ENCODE measurements at places on chromosomes 7 and 10.

GRCh38 chr10:124040451-124041188 lies 52.8 kb downstream of the CHST15 start:
- no peak for DNase-seq

GRCh38 chr7:70114806-70115205 lies 516.5 kb downstream of the AUTS2 start:
- DNase-seq: no peak

DNA sequence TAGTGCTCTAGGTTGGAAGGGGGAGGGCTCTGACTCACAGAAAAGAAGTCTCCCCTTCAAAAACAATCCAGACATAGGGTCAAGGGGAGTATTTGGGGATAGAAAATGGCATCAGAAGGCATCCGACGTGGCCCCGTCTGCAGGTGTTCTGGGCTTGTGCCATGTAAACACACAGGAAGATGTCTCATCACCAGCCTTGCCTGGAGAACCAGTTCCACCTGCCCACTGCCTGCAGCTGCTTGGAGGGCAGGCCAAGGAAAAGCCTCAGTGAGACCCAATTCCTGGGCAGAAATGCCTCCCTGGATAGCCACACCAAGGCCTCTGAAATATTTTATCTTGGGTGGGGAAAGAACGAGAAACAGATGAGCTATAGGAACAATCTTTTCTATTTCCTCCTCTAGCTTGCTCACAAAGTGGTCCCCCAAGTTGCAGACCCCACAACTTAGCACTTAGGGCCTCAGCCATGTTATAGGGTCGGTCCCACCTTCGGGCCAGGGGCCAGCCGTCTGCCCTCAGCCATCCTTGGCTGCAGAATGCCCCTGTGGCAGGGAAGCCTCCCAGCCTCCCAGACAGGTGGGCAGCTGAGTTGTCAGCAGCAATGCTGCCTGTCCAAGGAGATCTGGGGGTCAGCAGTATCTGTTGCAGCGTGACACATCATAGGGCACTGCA lies 54.3 kb upstream of the ECHDC3 start:
- DNase-seq: no peak

DNA sequence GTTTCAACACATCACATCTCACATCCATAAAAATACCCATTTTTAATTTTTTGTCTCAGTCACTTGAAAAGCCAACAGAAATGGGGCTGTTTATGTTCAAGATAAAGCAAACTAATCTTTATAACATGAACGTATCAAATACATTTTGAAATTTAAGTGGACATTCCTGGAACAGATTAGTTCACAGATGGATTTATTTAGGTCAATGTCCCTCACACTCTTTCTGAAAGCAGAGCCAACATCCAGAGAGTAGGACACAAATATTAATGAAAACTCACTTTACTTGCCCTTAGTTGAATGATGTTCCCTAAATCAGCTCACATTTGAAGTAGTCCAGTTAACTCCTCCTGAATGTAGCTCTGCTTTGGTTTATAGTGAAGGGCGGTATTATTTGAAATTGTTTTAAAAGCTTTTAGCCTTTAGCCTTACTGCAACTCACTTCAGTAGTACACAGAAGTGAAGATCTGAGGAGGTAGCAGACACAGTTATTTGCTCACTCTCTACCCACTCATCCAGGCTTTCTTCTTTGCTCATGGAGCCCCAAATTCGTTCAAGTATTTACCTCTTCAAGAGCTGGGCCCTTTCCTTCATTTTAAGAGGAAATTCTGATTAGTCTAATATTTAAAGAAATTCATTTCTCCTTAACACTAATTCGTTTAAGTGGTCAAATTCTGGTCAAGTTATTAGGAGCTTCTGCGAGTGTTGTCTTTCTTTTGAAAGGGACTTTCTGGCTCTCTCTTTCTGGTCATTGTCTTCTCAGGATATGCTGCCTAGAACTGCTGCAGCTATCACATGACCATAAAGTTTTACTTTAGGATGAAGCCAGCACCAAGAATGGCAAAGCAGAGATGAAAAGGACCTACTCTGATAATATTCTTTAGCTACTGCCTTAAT lies 180.6 kb upstream of the AGR3 start:
- DNase-seq: no peak

DNA sequence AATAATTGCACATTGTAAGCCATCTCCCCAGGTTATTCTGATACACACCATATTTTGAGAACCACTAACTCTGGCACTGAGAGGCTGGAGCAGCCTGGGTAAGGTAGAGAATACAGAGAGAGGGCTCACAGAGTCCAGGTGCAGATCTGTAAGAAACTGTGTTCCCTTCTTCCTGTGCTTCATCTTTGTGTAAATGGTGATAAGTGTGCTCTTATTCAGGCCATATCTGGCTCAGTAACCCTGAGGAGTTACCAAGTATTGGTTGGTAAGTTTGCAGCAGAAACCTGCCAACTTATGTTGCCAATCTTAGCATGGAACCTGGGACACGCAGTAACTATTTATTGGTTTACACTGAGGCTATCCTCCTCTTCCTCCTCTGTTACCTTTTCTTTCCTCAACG lies 16.2 kb upstream of the ICA1 start:
- no peak for DNase-seq

- DNase-seq: no peak
Observed at GRCh38 chr10:88962336-88962735, 9.8 kb upstream of the ACTA2 start.

GRCh38 chr7:49773936-49774458 lies 559 bp downstream of the VWC2 start:
- DNase-seq: no peak

- no peak for DNase-seq
Observed at GRCh38 chr7:35545831-35546230, 149.1 kb downstream of the HERPUD2 start.

- DNase-seq: no peak
Observed at GRCh38 chr7:11969643-11970042, 137.6 kb upstream of the THSD7A start.

- DNase-seq: no peak
Observed at GRCh38 chr10:3510741-3511140, 274.3 kb downstream of the KLF6 start.

DNA sequence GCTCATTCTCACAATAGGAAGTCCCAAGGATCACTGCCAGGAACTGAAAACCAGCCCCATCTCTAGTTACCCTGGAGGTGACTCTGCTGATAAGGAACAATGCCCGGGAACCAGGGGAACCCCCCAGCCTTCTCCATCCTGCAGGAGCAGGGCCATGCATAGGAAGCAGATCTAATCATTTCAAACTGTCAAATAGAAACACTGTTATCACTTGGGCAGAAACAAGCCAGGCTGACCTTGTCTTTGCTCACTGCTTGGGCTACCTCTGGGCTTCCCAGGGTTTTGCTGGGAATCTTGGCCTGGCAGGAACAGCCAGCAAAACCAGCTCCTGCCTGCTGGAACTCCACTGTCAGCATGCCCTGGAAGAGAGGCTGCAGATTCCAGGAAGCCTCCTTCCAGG lies 114.1 kb downstream of the RNF216 start:
- DNase-seq: no peak

GRCh38 chr7:135634191-135634878 lies 28.0 kb upstream of the STMP1 start:
- no peak for DNase-seq

DNA sequence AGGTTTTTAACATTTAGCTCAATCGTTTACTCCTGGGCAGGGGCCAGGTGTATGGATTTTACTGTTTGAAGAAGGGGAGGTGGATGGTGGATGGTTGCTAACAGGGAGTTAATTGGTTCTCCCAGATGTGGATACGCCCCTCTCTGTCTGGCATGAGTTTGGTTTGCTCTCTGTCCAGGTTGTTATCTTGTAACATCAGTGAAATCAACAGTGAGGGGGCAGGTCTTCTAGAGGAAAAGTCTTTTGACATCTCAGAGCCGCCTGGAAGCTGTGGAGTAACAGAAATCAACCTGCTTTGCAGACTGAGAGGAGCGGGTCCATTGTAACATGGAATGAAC lies 243.4 kb downstream of the MGMT start:
- DNase-seq: no peak

- DNase-seq: no peak
Observed at GRCh38 chr7:151726652-151727578, 150.0 kb downstream of the PRKAG2 start.

DNA sequence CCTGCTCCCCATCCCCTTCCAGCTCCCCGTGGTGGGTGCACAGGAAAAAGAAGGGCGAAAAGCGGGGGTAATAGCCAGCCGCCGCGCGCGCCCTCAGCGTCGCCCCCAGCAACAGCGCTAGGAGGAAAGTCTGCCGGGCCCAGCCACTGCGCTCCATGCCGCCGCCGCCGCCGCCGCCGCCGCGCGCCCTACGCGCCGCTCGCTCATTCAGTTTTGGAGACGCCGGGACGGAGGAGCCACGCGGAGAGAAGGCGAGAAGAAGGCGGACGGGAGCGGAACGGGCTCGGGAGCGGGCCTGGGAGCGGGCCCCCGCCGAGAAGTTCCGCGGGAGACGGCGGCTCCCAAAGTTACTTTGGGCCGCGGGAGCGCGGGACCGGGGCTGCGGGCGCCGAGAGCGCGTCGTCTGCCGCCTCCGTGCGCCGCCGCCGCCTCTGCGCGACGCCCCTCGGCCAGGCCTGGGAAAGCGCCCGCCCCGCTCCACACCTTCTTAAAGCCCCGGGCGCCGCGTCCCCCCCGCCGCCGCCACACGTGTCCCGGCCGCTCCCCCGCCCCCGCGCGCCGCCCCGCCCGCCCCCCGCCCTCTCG lies at the start of gene RELN:
Gene RELN (minus strand): TSS at position 459 of the 585 bp plus-strand sequence. CDS start 302 bp downstream, at position 157.
- no peak for DNase-seq

GRCh38 chr7:135342887-135343286 lies 109.2 kb downstream of the STRA8 start:
- DNase-seq: no peak

GRCh38 chr7:632831-633210 lies 93.7 kb upstream of the DNAAF5 start:
- DNase-seq: no peak

GRCh38 chr10:101141616-101142532 lies 10.8 kb downstream of the TLX1 start:
- DNase-seq: peak; percentile 26

- DNase-seq: no peak
Observed at GRCh38 chr10:51080311-51081006, 6.2 kb downstream of the PRKG1 start.

- no peak for DNase-seq
Observed at GRCh38 chr10:78688901-78689583, 379.7 kb upstream of the ZMIZ1 start.

- peak; percentile 77 for DNase-seq
Observed at GRCh38 chr10:17229016-17229716, 1.1 kb downstream of the VIM start.

GRCh38 chr7:67923286-67923685 lies 926.7 kb downstream of the TYW1 start:
- no peak for DNase-seq

DNA sequence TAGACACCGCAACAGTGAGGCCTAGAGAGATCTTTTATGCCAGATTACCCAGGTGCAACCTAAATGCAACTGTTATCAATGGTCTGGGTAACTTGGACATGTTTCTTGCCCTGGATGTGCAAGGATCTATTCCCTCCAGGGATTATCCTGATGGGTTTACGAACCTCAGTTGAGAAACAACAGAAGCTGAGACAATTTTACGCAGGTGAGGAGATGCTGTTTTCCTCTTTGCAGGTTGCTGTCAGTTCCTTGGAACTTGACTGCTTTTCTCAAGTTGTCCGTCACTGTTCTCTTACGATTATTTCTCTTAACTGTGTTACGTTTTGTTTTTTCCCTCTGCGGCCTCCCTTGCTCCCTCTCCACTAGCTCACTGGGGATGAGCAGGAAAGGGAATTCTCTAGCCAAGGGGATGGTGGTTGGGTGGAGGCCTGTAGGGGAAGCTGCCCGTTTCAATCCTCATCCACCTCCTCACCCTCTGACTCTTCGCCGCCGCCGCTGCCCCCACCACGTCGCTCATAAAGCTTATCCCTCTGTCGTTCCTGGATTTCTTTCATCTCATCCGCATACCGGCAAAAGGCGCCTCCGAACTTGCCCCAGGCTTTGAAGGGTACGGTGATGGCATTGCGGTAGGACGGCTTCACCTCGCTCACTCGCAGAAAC lies 1.2 kb downstream of the PURB start:
- no peak for DNase-seq

DNA sequence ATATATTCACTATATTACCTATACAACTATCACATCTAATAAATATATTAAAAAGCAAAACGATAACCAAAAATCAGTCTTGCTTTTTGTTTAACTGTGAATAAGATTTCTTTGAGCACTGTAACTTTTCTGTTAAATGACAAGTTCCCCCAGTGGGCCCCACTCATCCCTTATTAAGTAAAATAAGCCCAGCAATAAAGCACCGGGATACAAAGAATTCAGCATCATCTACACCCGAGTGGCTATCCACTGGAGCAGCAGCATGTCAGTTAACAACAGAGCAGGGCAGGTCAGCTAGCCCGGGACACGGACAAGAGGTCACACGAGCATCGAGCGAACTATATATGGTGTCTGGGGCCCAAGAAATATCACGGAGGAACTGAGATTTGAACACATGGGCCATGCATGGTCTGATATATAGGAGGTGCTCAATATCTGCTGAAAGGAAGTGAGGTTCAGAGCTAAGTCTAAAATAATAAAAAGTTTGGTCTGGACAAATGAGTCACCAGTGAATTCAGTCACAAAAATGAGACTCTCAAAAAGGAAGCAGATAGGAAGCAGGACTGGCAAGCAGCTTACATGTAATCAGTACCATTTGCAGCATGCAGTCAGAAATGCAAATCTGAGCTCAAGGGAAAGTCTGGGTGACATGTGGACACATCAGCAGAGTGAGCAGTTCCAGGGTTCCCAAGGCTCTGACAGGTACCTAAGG lies 4.1 kb downstream of the ERCC6 start:
- DNase-seq: peak; percentile 43

DNA sequence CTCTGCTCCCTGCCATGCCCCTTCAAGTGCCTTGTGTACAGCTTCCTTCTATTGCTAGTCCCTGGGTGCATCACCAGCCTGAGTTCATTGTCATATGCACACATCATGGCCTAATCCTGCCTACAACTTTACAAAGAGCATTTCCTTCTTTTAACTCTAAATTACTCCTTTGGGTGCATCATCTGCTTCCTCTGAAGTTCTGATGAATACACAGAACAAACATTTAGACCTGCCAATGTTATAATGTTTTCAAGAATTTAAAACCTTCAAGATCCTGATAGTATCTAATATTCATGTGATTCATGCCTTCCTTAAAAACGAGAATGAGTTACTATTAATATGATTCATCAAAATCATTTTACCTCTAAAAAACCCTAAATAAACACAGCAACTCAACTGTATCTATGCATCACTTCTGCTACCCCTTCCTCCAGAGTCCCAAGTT lies 357.1 kb downstream of the MAGI2 start:
- no peak for DNase-seq

DNA sequence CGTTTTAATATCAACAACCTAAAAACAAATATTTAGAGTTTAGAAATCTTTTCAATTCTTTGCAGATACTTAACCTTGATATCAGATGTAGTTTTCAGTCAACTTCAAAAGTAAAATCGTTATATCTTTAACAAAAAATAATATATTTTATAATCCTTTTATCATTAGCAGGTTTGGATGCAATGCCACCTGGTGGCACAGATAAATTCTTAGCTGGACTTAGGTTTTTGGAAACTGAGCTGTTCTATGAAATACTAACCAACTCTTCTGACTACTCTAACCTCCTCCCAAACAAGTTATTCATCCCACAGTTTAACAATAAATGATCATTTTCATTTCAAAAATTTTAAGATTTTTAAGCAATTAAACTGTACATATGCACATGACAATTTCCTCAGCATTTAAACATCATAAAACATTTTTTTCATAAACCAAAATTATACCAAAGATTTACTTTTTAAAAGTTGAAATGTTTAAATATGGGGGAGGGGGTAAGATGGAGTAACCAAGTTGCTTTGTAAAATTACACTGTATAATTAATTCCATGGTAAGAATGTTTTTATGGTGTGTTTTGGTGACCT lies 56.9 kb downstream of the HIBADH start:
- DNase-seq: no peak

Measured in skeletal muscle cell (primary cell).